ENCODE measurements at places on chromosomes 13 and 19.
A peak's percentile ranks its signal among the peaks of the same experiment; 100 is the strongest.

DNA sequence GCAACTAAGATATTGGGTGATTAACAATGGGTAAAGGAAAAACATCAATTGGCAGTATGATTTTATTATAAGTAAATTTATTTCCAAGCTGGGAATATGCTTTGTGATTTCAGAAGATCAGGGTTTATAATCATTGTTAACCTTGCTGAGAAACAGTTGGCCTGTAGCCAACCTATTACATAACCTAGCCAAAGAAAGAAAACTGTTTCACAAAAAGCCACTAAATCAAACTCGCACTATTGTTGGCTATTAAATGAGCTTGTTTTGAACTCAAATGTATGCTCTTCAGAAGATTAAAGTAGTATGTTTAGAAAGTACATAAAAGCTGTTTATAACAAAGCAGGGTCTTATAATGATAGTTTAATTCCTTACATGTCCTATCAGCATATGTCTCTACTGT is 151.7 kb downstream of the LHFPL6 start:
- DNase-seq: no peak

- no peak for DNase-seq
These were observed 10.0 kb downstream of the ZNF383 start for GRCh38 chr19:37227996-37228395.

- peak; percentile 3 for DNase-seq
These were observed 7.0 kb downstream of the HIF3A start for GRCh38 chr19:46303691-46304397.

- no peak for DNase-seq
These were observed 1.8 kb downstream of the EXOSC5 start for GRCh38 chr19:41395355-41395754.

DNA sequence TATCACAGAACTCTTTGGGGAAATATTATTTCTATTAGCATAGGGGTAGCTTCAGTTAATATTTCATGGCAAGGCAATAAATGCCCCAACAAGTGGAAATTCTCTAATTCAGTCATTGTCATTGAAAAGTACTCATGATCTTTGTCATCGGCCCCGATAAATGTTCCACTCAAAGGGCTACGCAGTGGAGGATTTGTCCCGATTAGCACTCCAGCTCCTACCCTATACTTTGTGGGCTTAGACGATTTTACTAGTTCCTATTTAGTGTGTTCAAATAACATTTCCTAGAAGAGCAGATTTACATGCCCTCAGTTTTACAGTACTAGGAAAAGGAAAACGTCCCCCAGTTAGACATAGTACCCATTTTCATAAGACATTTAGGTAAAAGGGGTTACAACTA is 38.0 kb upstream of the ATP12A start:
- no peak for DNase-seq

DNA sequence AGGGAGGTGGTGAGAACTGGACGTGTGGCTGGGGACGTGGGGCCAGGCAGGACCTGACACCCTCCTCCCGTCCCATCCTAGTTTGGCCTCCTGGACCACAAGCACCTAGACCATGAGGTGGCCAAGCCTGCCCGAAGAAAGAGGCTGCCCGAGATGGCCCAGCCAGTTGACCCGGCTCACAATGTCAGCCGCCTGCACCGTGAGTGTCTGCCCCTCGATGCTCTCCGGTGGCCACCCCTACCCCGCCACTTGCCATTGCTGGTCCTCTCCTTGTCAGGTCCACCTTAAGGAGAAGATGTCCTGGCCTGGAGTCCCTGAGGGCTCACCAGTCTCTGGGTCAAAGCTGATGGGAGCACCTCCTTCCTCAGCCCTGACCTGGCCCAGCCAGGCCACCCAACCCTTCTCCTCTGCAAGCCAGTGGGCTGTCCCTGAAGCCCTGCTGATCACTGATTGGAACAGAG is 2.2 kb downstream of the ANGPTL4 start:
- no peak for DNase-seq

DNA sequence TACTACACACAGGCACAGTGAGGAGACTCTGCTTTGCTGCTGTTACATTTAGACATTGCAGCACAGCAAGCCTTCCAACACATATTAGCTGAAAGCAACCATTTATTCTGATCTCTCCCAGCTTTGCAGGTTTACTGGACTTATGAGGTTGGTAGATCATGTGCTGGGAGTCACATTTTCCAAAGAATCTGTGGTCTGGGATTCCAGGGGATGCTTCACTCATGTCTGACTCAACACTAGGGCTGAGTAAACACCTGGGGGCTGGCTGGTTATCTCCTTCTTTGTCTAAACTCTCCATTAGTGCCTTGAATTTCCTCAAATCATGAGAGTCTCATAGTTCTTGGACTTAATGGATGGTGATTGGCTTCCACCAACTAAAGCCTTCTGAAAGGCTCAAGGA is 5.4 kb upstream of the LGALS13 start:
- no peak for DNase-seq

- no peak for DNase-seq
These were observed 13.2 kb downstream of the NLRP12 start for GRCh38 chr19:53810891-53811290.

GRCh38 chr13:101767131-101767530 is 314.7 kb downstream of the ITGBL1 start:
- no peak for DNase-seq

Data from T-cell (primary cell).